ENCODE measurements at places on chromosomes 7 and 10. TPM values are rescaled to one million over a fixed set of nuclear protein-coding genes. Genes with fewer than 3 reads are reported as not detected.

The LRRN3 gene
- total RNA-seq: 26.9 TPM

The CFAP69 gene
- 2.5 TPM for total RNA-seq

- no peak for DNase-seq
These were observed 81.0 kb downstream of the MKI67 start for GRCh38 chr10:128044961-128045832.

The GPR22 gene
- total RNA-seq: not detected

The SLC18A3 gene
- total RNA-seq: not detected

DNA sequence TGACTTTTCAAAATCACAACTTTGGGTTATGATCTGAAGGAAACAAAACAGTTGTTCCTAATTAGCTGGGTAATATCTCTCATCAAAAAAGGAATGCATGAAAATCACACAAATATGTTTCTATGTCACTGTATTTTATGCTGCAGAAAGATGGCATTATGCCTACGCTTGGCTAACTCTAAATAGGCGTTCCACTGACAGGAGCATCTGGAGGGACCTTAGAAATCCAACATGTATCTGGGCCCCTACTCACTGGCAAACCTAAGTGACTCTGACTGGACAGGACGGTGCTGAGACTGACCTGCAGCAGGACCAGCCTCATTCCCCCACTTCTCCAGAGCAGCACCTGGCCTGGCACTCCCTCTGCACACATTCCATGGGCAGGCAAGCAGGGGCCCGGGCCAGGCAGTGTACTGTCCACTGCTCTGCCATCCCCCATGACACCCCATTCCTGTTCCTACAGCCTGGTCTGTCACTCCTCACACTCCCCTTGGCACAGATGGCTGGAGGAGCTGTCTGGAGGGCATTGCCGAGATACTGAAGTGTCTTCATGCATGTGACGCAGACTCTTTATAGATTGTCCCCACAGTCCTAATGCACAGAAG is 2.6 kb upstream of the MYL7 start:
- DNase-seq: no peak

DNA sequence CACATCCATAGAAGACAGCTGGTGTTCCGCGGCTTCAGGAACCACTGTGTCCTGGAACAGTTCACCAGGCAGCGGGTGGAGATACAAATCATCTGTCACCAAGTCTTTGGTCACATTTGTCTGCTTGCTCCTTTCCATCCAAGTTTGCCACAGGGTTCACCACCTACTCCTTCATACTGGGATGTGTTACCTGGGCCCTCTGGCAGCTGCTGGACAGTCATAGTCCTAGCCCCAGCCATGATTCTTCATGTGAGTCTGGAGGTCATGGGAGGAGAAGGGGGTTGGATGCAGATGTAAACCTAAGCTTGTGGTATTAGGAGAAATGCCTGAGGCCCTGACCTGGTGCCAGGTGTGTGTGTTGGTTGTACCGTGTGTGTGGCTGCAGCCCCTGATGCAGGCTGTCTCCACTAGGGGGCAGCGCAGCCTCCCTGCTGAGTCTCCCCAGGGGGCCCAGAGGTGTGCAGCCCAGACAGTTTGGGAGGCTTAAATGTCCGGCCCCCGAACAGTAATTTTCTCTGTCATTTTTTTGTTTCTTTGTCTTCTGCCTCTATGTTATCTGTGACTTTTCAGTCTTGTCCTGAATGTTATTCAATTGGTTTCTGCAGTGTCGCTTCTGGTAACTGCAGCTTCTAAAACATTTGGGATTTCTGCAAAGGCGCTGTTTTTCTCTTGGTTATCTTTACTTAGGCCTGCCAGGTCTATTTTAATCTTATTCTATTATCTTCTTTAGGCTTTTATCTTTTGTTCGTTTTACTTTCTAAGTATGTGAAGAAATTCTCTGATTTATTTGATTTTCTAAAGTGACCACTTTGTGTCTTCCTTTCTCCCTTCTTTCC is 14.8 kb downstream of the NPS start:
- DNase-seq: peak; percentile 19

GRCh38 chr10:49597426-49598163 is 12.5 kb upstream of the SLC18A3 start:
- DNase-seq: no peak

DNA sequence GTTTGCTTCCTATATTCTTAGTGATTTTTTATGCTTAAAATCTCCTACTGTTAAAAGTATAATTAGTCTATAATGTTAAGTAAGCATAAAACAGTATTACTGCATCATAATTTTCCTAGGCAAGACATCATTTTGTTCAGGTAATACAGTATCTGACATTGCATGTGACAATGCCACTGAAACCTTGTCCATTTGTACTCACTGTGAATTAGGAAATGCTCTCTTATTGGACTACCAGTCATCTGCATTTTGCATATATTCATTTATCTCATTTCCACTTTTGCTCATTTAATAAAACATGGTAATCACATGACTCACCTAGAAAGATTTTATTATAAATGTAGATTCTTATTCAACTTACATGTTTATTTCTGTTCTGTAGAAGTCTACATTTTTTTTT is 379.1 kb downstream of the ETV1 start:
- no peak for DNase-seq

DNA sequence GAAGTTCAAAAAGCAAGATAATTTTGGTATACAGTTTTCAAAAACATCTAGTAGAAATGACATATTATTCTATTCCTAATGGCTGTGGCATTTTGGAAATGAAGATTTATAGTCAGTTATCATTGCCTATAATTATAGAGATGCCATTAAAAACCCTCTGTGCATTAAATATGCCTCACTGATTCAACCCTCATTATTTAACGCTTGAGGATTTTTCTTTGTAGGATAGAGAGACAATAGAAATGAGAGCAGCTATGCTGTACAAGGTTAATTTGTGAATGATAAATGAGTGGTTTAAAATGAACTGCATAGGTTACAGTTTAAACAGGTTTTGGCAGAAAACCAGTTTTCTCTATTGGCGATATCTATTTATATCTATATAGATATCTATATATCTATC is 32.2 kb upstream of the SEMA3A start:
- no peak for DNase-seq

DNA sequence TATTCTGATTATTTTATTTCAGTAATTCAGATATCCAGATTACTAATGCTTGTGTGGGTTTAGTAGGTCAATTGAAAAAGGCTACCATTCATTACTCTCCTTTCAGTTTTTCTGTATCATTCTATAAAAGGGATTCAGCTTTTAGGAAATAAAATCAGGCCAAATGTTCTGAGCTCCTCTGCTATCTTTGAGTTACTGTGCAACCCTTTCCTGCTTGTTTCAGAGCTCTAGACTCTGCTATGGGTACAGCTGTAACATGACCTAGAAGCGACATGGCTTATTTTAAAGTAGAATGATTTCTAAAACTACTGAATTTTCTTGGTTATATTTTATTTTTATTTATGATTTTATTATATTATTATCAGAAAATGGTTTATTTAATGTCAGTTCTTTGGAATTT is 142.8 kb downstream of the LYZL1 start:
- no peak for DNase-seq

- DNase-seq: no peak
These were observed 24.2 kb downstream of the STRA8 start for GRCh38 chr7:135257790-135258189.

The TSC22D4 gene
- total RNA-seq: 32.9 TPM

- no peak for DNase-seq
These were observed 117.0 kb upstream of the FAM204A start for GRCh38 chr10:118458957-118459641.

GRCh38 chr7:140594131-140594691 is 46.4 kb downstream of the DENND2A start:
- no peak for DNase-seq

DNA sequence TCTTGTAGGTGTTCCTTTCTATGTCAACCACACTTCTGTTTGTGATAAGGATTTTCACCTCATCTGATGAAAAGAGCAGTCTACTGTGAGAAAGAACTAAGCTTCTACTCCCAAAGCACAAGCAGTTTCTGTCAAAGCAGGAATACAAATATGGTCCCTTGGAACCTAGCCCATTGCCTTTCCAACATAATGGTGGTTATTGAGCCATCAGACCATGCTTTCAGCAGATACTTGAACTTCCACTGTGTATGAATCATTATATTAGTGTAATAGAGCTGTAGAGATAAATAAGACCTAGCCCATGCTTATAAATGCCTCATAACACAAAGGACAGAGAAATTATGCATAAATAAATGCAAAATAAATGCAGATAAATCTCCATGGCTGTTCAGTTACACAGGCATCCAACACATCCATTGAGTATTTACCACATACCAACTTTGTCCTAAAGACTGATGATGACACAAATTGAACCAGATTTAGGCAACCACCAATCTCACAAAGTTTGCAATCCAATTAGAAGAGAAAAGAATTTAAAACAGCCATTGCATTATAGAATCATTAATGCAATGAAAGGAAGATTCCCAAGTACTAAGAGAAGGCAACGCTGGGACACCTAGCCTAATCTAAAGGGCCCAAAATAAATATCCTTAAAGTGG is 729.4 kb upstream of the C7orf33 start:
- DNase-seq: no peak

DNA sequence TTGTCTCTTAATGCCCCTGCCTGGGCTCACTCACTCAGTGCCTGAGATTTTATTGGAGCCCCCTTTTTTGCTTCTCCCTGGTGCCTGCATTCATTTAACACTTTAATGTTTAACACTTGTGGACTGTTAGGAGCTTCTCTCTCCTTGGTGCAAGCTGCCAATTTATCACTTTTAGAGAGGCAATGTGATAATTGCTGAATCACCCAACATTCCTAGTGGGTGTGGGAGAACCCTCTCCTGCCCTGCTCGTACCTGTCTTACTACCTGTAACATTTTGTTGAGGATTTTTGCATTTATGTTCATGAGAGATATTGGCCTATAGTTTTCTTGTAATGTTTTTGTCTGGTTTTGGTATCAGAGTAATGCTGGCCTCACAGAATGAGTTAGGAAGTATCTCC is 13.2 kb downstream of the STAM start:
- no peak for DNase-seq

DNA sequence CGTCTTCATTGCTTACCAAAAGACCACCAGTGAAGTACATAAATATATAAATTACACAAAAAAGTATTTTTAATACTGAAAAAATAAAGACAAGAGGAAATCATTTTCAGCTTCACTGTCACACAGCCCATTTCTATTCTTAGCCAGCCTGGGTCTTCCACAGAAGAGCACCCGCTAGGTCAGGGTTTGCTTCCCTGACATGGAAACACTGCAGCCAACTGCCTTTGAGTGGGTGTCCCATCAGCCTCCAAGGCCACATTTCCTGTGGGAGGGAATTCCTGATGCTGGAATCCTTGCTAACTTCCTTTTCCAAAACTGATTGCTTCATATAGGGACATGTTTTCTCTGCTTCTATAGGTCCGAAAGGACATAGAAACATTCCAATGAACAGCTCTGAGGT is 137.8 kb upstream of the CAV2 start:
- peak; percentile 30 for DNase-seq

DNA sequence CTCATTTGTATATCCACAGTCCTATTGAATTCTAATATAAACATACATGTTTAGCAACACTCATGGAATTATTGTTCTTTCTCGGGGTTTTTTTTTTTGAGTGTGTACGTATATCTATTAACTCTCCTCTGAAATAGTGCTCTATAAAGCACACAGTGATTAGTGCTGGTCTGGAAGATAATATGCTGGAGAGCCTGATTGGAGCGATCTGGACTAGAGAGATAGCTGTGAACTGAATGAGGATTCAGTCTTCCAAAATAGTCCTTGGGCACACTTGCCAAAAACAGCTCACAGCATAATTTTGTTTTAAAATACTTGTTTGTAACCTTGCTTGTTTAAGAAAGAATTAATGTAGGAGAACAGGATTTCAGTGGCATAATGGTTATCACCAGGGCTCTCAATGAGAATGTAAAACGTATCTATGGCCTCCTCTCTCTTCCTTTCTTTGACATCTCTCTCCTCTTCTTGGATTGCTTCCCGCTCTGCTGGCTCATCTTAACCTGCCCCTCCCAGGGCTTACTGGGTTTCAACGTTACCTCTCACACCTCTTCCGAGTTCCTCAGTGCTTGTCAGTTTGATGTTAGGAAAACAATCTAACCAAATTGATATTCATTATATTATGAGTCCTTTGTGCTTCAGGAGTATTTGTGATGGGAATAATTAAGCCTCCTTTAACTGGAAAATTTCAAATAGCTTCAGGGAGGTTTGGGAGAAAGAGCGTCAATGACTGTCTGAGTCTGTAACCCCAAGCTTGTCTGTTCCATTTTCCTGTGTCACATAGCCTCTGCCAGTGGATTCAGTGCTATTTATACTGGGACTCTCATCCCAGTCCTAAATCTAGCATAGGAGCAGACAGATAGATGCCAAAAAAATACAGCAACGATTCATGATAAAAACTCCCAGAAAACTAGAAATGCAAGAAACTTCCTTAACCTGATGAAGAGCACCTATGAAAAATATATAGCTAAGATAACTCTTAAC is 16.2 kb upstream of the AGK start:
- no peak for DNase-seq

The SPDYE2B gene
- not detected for total RNA-seq

GRCh38 chr7:155405399-155406318 is 52.3 kb upstream of the EN2 start:
- DNase-seq: peak; percentile 35

GRCh38 chr7:38632411-38632810 is 1.2 kb upstream of the AMPH start:
- no peak for DNase-seq

The SEC23IP gene
- total RNA-seq: 21.4 TPM

The CCL24 gene
- total RNA-seq: not detected

DNA sequence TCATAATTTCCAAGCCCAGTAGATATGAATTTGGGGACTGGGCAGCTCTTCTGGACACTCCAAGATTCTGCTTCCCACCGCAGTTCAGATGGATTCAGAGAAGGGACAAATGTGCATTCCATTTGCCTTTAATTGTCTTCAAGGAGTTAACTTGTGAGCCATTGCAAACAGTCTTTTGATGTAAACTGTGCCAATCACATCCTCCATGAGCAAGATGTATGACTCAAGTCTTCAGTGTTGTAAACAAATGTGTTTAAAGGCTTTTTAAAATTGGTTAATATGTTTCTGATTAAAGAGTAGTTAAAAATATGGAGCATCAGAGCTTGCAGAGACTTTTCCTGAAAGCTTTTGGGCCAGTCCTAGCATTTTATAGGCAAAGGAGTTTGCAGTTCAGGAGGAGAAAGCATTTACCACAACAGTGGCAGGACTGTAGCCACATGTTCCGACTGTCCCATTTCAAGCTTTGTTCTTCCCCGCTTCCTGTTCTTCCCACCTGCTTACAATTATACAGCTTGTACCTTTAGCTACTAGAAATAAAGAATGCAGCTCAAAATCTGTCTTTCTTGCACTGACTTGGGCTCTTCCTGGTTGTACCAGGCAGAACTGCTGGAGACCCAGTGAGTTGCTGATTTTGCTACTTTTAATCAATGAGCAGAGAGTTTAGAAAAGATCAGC is 6.2 kb downstream of the SLC18A2 start:
- DNase-seq: no peak

The PLXDC2 gene
- 16.2 TPM for total RNA-seq
